ENCODE measurements at places on chromosomes 7 and 10. TPM values are rescaled to one million over a fixed set of nuclear protein-coding genes. Genes with fewer than 3 reads are reported as not detected.

GRCh38 chr7:116172353-116172752 lies 38.0 kb upstream of the TES start:
- DNase-seq, result no peak

Gene ARHGAP22
- total RNA-seq, result 3.2 TPM

GRCh38 chr10:88122576-88122975 lies 259.2 kb downstream of the PTEN start:
- no peak for DNase-seq

DNA sequence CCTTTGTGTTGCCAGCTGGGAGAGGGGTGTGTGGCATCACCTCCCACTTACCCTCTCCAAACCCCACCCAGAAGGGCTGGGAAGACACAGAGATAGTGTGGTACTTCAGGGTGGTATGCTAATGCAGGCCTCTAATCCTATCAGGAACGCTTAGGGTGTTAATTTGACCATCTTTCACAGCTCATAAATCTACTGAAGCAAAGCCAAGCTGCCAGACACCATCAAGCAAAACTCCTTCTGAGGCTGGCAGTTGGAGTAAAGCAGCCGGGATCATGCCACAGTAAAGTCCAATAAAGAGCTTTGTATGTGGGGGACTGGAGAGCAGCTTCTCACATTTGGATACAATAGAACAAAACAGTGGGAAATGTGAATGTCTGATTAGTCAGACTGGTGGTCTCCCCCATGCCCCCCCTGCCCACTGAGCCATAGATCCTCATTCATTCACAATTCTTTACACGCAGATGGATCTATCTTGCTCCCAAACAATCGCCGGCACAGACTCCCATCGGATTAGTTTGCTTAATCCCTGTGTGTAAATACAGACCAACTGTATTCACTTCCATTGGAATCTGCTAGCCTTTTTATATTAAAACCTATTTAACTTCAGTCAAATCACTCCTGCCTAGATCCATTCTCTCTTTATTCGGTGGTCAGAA lies 29.6 kb downstream of the FGFBP3 start:
- no peak for DNase-seq

DNA sequence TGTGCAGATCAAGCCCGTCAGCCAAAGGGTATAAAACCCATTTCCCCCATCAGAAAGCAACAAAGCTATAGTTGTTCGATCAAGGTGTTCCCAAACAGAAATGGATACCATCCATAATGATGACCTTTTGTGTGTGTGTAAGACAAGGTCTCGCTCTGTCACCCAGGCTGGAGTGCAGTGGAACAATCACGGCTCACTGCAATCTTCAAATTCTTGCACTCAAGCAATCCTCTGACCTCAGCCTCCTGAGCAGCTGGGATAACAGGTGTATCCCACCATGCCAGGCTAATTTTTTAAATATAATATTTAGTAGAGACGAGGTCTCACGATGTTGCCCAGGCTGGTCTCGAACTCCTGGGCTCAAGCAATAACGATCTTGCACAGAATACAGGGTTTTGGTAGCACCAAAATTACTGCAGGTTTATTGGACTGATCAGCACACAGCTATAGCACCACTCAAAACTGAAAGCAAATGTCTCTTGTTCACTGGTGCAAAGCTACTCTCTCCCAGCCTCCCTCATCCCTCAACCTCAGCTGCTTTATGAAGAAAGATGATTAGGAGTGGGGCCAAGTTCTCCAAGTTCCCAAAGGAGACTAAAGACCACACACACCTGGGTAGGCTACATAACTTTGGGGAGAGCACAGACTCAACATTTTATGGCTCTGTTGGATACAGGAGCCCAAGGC lies 80.5 kb downstream of the ABI1 start:
- no peak for DNase-seq

Gene MEPCE
- total RNA-seq, result 23.6 TPM

Gene PLAC9
- 116 TPM for total RNA-seq

- no peak for DNase-seq
Measured at GRCh38 chr10:84902553-84902952, 574.2 kb downstream of the CCSER2 start.

DNA sequence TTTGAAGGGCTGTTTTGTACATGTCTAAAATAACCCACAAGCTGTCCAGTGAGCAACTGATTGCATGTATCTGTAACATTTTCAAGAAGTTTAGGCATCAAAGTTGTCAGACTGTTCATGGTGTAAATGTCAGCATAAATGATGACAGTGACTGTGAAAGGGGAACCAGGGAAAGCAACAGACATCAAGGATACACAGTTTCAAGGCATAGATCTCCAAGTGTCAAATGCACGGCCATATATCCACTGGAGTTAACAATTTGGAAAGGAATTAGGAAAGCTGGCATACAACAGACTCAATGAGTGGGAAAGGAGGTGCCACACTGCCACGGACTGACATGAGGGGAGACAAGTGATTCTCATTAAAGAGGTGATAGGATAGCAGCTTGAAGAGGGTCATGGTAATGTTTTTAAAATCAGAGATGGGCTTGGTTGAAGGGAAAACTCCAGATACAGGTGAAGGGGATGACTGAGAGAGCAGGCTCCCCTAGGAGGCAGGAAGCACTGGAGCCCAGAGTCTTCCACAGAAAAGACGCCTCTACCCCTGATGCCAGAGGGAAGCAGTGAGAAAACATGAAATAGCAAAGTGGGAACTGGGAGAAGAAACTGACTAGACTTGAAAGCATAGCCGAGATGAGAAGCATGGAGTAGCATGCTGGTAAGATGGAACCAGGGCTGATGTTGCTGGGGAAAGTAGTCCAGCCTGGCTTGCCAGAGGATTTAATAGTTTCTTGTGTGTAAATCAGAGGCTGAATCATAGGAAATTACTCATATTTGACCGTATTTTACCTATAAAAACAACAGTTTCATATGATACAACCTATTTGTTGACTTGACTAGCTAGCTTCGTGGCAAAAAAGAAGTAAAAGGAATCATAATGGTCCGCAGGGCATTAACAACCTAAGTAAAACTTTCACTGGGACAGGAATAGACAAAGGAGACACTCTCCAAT lies 18.6 kb downstream of the NSMCE4A start:
- DNase-seq, result no peak

DNA sequence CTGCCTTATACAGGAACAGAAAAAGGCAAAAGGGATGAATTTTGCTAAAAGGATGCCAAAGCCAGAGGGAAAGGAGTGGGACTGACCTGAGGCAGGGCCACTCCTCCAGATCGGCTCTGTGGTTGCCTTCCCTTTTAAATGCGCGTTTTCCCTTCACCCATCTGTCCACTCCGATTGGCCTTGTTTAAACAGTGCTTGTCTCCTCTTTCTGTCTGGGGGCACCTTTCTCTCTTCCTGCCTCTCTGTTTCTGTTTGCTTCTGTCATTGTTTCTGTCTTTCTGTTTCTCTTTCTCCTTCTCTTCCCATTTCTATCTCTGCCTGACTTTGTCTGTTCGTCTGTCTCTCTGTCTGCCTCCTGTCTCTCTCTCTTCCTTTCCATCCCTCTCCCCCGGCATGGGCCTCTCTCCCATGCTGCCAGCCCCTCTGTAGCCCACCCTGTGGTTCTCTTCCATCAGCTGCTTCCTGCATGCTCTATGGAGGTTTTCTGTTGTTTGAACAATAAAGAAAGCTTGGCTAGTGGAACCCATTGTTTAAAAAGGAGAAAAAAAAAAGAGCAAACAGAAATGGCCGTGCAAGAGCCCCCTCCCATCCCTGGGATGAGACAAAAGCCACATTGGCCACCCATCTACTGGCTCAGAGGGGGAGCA lies 29.5 kb upstream of the HSPB1 start:
- DNase-seq, result no peak

Measured in omental fat pad (tissue), 4 donors.